Inflammatory macrophage (primary cell): ENCODE measurements at places on chromosomes 3 and 15.

- no peak for DNase-seq
These were observed 726.4 kb upstream of the SGO1 start for GRCh38 chr3:20912406-20912805.

DNA sequence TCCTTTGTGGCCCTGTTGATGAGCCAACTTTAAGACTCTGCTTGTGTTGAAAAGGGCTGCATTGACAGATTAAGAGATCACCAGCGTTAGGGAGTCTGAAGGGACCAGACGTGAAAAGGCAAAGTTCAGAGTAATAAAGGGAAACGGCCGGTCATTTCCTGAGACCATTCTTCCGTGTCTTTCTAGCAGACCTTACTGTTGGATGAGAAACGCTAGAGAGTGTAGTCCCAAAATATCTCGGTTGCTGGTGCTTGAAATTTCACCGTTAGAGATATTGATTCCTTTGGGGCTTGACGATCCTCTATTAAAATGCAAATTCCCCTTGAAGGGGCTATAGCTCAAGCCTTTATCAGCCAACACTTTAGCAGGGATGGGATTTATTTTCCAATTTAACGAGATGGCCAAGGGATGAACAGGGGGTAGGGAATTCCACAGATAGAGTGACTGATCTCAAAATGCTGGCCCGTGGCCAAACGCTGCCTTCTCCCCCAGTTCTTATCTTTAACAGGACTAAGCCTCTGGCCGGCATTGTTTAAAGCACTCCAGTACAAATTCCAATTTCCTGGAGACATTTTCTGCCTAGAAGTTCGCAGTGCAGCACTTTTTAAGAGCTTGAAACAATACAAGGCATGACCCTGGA, 250.4 kb downstream of the TJP1 start:
- DNase-seq: no peak

DNA sequence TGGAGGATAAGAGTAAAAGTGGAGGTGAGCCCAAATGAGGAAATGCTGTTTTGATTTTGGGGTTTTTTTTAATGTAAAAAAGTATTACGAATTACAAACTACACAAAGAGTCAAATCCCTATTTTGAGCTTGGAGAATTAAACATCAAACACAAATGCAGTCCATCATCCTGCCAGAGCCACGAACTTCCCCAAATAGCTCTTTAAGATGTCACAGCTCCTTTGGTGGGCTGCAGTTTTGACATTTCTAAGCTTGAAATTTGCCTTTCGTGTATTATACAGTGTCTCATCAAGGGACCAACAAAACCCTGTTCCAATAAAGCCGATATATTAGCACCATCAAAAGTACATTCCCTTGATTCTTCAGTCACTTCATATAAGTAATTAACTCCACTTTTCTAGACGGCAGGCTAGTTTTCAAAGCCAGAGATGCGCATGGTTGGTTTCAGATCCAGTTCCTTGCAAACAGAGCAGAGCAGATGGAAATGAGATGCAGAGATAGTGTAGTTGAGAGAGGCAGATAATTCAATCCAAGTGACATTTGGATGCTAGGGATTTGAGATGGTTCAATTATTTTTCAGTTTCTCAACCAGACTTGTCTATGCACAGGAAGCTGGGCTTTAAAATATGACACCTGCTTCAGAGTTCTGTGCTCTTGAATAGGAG, 580.9 kb downstream of the EDEM1 start:
- DNase-seq: no peak

DNA sequence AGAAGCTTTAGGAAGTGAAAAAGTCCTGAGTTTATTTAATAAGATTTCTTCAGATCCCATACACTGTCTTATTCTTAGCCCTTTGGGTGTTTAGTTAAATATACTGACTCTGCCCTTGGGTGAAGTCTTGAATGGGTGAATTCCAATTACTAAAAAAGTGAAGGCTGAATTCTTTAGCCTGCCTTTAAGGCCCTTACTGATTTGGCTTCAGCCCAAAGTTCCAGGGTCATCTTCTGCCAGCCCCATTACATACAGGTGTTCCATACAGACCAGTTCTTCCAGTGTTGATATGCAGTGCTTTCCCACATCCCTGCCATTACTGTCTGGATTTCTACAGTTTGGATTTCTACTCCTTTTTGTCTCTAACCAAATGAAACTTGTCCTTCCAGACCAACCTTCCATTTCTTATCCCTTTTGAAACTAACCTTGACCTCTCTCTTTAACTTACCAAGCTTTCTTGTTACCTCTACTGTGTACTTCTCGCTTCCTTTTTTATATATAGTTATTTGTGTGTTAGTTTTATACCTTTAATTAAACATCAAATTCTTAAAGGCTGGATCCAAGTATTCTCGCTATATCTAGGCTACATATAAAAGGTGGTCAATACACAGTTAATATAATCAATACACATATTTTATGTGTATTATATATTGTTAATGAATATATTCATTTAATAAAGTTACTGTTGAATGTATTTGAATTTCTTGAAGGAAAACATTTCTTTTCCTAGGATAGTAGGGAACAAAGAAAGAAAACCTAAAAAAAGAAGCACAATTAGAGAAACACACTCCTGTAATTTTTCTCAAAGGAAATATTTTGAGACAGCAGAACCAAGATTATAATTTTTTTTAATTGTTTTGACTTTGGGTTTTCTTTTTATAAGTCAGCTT, 15.0 kb downstream of the MBNL1 start:
- DNase-seq: no peak

DNA sequence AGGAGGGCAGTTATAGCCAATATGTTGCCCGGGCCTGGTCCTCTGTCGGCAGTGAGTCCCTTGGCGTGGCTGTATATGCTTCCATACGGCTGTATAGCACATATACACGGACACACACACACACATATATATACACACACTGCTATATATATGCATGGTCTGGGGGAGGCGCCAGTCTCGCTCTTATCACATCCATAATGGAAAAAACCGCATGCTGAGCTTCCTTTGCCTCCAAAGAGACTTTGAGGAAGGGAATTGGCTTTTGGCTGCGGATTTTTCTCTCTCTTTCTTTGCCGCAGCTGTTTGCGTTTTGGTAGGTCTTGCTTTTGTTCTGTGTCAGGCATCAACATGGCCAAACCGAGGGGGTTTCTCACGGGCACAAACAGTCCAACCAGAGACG, 11.3 kb upstream of the TMEM115 start:
- no peak for DNase-seq

- DNase-seq: peak; percentile 83
These were observed 19.5 kb downstream of the PRKCD start for GRCh38 chr3:53180305-53181023.

- no peak for DNase-seq
These were observed 238.0 kb downstream of the SHOX2 start for GRCh38 chr3:157868196-157868595.

- DNase-seq: no peak
These were observed 2.5 kb upstream of the ISLR start for GRCh38 chr15:74170875-74171578.

GRCh38 chr3:158571969-158572765, 1.2 kb downstream of the MLF1 start:
- no peak for DNase-seq

DNA sequence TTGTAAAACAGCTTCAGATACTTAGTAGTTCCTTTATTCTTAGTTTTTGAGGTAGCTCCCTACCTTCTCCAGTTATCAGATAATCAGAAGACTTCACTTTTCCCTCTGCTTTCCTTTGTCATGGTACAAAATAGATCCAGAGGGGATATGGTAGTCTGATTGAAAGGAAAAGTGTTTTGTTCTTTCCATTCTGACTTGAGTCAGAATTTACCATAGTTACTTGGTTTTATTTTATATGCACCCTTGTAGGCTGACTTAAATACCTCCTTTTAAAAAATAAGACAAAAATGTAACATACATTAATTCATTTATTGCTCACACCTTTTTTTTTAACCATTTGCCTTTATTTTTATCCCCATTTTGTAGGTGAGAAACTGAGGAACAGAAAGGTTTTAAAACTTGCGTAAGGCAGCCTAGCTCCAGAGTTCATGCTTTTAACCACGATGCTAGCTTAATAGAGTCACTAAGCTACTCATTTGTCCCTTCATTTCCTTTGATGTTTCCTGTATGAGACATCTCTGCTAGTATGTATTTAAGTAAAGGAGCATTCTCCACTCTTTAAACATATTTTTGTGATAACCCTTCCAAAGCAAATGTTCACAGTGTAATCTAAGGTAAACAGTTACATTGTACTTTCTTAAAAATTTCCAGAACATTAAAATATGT, 187.5 kb downstream of the KLHL25 start:
- no peak for DNase-seq

DNA sequence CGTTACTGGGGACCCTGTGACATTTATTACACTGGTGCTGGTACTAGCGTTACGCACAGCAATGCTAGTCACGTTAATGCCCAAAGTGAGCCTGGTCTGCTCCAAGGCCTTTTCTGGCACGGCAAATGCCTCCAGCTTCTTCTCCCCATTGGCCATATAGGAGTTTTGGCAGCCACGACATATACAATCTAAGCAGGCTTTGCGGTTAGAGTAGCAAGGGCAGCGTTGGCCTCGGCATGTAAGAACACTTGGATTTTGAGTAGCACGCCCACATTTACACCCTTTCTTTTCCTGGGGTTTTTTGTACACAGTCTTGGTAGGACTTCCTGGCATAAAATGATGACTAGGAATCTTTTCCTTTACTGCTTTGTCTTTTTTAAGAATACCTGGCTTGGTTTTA, 44.9 kb downstream of the MSL2 start:
- DNase-seq: no peak
